ENCODE measurements at places on chromosomes 3 and 15.

- DNase-seq = no peak
These were observed 3.9 kb downstream of the TSC22D2 start for GRCh38 chr3:150411976-150412375.

- DNase-seq = no peak
These were observed 64.6 kb upstream of the UBE2E1 start for GRCh38 chr3:23741036-23741706.

- DNase-seq = no peak
These were observed 130.3 kb downstream of the DTWD1 start for GRCh38 chr15:49751191-49751590.

DNA sequence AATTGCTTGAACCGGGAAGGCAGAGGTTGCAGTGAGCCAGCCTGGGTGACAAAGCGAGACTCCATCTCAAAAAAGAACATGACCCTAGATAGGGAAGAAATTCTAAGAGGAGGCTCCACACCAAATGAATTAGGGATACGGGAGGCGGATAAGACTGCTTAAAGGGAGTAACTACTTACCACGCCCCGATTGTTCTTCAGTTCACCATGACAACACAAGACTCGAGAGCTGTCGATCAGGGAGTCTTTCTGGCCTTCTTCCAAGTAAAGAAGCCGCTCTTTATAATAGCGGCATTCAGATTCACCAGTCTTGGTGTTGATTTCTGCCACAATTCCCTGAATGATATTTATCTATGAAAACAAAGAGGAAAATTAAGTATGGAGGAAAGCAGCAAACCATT lies 53.9 kb upstream of the TASOR start:
- DNase-seq = no peak

- DNase-seq = no peak
These were observed 38.8 kb upstream of the ANKRD34C start for GRCh38 chr15:79243723-79244122.

DNA sequence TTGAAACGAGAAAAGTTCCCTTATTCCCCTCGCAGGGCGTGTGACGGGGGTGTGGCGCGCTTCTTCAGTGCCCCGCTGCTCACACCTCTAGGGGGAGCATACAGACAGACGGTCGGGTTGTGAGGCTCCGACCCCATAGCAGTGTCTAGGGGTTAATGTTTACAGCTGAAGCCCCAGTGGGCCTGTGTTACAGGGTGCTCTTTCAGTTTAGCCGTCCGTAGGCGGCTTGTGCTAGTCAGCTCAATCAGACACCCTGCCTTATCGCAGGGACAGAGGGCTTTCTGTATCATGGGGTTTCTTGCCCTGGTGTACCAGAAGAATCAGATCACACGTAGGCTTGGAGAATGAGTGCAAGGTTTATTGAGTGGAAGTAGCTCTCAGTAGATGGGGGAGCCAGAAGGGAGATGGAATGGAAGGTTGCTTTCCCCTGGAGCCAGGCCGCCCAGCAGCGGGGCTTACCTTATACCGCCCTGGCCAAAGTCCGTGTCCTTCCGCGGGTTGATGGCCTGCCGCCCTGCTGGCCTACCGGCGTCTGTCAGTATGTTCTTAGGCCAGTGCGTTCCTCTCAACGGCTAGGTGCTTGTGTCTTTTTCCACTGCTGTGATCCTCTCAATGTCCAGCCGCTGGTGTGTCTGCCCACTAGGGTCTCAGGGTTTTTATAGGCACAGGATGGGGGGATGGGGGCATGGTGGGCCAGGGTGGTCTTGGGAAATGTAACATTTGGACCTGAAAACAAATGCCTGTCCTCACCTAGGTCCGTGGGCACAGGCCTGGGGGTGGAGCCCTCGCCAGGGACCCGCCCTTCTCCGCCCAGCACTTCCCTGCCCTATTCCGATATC lies 32.2 kb upstream of the ACP3 start:
- DNase-seq = no peak

- no peak for DNase-seq
These were observed 8.0 kb upstream of the ACAP2 start for GRCh38 chr3:195450731-195451229.

- DNase-seq = no peak
These were observed 2.6 kb downstream of the SLITRK3 start for GRCh38 chr3:165193366-165194254.

DNA sequence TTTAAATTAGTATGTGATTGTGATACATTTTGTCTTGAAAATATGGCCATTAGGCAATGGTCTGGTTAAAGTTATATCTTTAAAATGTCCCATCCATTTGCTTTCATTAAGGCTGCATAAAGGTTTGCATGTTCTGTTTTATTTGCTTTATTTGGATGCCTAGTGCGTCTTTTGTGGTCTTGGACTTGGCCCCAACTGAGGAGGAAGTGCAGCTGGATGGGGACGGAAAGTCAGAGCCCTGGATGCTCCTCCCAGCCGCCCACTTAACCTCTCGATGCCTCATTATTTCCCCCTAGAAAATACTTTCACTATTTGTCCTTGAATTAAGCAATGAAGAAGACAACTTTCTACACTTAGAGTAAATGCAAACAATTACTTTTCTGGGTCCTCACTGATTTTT lies 898.2 kb downstream of the MCTP2 start:
- no peak for DNase-seq

- DNase-seq = no peak
These were observed 88.6 kb downstream of the NR1I2 start for GRCh38 chr3:119870512-119870911.

GRCh38 chr3:129558081-129558771 lies 15.3 kb downstream of the H1-8 start:
- no peak for DNase-seq

GRCh38 chr3:186506857-186507256 lies 37.3 kb downstream of the CRYGS start:
- no peak for DNase-seq

- DNase-seq = no peak
These were observed 35.8 kb upstream of the LRTM1 start for GRCh38 chr3:54963641-54964040.

DNA sequence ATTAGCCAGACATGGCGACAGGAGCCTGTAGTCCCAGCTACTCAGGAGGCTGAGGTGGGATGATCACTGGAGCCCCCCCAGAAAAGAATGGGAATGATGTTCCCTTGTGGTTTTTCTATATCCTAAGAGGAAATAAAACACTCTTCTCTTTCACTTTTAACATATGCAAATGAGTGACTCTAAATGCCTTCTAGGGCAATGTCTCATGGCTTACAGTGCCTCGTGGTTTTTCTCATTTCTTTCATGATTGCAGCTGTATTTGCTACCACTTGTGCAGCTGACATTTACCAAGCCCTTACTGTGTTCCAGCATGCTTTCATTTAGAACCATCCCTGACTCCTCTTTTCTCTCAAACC lies 26.4 kb downstream of the STOML1 start:
- DNase-seq = no peak

DNA sequence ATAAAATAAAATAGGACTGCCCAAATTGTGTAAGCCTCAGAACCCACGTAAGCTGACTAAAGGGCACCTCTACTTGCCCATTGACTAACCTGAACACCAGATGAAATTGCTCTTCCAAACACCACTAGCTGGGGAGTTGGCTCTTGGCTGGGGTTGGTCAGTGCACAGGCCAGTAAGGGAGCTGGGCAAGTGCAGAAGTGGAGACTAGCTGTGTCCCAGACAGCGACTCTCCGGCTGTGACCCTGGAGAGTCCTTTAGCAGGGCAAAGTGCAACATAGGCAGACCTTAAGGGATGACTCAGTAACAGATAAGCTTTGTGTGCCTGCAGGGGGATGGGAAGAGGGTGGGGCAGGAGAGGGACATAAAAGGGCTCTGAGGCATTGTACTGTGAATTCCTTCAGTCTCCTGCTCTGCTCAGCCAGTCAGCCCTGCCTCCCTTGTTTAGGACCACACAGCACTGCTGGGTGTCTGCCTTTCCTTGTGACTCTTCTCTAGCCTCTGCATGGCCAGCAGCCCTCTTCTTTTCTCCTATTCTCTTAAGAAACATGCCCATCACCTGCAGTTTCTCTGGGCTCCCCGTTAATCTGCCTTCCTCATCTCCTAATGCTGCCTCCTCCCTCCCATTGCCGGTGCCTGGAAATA lies 13.2 kb downstream of the NR1I2 start:
- no peak for DNase-seq

DNA sequence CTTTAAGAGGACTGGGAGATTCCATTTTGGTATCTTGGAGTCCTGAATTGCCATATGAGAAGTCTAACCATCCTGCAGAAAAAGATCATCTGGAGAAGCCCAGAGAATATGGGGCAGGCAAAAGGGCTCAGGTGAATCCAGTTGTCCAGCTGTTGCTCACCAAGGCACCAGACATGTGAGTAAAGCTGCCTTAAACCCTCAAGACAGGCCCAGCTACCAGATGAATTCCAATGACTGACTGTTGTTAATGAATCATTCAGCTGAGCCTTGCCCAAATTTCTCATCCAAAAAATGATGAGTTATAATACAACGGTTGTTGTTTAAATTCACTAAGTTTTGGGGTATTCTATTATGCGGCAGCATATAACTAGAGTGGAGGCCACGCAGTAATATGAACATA lies 22.0 kb upstream of the NANOGP8 start:
- no peak for DNase-seq

DNA sequence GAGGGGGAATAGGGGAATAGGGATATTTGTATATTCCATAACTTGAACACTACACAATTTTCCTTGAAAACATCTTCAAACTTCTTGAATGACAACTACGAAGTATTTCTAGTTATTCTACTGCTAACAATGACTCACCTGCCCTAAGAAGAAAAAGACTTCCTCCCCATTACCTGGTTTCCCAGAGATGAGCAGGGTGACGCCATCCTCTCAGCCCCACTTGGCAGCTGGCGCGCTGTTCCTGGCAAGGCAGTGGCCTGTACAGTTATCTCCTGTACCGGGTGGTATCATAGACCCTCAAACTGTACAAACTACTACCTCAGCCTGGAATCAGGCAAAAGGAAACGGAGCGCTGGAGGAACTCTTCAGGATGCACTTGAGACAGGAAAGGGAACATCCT lies 10.4 kb downstream of the WDR82 start:
- DNase-seq = no peak

DNA sequence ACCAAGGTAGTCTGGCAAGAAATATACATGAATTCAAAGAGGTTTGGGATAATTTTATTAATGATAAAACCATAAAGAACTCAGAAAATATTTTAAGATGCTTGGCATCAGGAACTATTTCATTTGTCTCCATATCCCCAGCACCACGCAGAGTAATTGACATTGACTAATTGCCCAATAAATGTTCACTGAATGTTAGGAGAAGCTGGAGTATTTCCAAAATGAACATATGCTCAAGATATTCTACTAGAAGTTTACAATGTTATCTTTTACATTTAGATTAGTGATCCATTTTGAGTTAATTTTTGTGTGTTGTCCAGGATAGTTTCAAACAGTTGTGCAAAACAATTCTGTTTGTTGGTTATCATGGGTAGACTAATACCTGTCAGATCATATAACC lies 298.8 kb upstream of the CTDSPL start:
- DNase-seq = no peak

- no peak for DNase-seq
These were observed 96.6 kb upstream of the AGTR1 start for GRCh38 chr3:148600902-148601765.

DNA sequence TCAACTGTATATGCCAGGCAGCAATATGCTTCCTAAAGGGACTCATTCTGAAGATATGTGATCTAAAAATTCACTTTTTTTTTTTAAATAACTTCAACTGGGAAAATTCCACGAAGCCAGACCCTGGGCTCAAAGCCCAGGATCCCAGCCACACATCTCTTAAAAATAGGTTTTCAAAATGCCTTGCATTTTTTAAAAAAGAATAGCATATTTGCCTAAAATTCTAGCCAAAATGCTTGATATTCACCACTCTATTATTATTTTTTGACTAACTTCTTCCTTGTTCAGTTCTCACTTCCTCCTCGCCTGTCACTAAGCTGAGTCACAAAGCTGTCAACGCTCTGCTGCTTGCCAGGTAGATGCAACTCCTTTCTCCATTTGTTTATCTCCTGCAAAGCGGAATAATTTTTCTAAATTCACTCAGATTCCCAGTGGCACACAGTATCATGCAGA lies 28.0 kb upstream of the VGLL4 start:
- no peak for DNase-seq

GRCh38 chr3:3366386-3366785 lies 186.9 kb upstream of the CRBN start:
- DNase-seq = no peak

DNA sequence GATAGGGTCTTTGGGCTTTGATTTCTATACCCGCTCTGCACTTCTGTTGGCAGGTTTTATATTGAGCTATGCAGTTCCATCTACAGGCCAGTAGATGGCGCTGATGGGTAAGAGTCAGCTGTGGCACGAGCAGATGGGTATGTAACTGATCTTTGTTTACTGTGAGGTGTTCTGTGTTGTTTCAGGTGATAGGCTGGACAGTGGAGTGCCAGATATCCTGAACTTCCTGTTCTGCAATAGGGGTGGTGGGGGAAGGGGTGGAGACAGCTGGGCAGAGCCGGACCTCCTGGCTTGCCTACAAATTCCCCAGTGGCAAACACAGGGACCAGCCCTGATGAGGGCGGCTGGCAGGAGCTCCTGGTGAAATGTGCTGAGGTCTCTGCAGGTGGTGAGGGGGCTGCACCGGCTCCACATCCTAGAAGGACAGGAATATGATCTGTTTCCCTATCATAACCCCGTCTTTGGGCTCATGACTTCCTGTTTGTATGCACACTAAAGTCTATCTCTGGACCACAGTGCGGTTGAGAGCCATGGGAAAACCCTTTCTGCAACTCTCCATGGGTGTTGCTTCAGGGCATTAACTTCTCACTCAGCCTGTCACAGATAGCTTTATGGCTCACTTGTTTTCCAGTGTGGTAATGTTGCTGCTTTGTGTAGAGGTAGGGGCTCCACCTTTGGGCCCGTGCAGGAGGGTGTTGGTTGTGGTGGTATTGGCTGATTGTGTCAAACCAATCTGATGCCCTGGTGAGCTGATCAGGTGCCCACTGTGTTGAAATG lies 13.4 kb upstream of the FAM98B start:
- DNase-seq = peak; percentile 23

- DNase-seq = no peak
These were observed 86.3 kb upstream of the CDV3 start for GRCh38 chr3:133487204-133487603.

DNA sequence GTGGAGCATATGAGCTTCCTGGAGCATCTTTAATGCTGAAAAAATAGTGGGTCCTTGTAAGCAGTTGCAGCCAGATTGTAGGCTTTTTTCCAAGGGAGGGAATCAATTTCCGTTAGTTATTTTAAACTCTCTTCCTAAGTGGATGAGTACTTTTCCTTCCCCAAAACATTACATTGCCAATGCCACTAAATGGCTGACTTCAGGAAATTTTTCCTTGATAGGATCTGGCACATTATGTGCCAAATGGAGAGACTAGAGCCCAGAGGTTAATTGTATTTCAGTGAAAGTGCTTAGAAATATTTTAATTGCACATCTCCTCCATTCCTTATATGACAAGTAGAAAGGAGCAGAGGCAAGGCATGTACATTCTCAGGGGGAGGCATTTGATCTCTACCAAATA lies 83.5 kb downstream of the TNFAIP8L3 start:
- no peak for DNase-seq

GRCh38 chr3:130699765-130700164 lies 46.9 kb downstream of the PIK3R4 start:
- DNase-seq = no peak

GRCh38 chr3:171261487-171261886 lies 198.7 kb downstream of the TNIK start:
- no peak for DNase-seq

GRCh38 chr3:195905970-195906864 lies 2.1 kb downstream of the TNK2 start:
- DNase-seq = no peak
